ENCODE measurements at places on chromosomes 6 and 20.

DNA sequence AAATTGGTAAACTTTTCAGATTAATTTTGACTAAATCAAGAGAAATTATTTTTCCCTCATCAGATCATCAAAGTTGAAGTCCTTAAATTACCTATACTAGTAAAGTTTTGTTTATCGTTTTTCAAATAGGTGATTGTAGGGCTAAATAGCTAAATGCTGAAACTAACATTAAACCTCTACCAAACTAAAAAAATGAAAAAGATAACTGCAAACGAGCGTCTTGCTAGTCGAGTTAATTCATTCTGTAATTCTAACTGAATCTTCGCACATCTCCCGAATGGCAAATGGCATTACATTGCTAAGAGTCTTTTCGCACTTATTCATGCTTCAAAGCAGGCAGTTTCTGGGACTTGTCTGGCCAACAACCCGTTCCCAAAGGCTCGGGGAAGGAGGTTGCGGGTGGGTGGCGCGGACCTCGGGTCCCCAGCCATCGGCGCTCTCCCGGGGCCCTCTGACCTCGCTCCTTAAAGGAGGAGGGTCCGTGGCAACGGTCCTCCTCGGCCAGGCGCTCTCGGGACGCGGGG is 43.8 kb downstream of the POPDC3 start:
- DNase-seq: no peak

GRCh38 chr20:18802012-18802634 is 11.5 kb upstream of the SCP2D1 start:
- no peak for DNase-seq

GRCh38 chr20:56439771-56440291 is 27.8 kb downstream of the CASS4 start:
- DNase-seq: no peak

- DNase-seq: no peak
These were observed 67.3 kb downstream of the MDGA1 start for GRCh38 chr6:37630281-37630799.

GRCh38 chr6:155887421-155887820 is 431.8 kb upstream of the NOX3 start:
- no peak for DNase-seq

DNA sequence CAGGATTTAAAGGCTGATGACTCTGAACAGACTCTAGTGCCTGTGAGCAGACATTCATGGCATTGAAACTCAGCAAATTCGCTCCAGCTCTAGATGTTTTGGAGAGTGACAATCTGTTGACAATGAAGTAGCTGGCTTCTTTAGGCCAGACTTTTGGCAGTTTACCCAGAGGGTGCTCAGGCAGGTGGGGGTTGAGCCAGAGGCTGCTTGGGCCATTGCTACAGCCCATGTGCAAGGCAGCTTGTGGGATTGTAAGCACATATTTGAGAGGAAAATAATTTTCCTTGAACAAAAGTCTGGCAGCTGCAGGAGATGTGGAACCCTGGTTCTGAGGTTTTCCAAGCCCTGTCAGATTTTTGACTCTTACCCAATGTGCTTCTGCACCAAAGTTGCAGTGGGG is 311.6 kb downstream of the CDC5L start:
- no peak for DNase-seq

- DNase-seq: no peak
These were observed 11.0 kb downstream of the DCBLD1 start for GRCh38 chr6:117493470-117493869.

DNA sequence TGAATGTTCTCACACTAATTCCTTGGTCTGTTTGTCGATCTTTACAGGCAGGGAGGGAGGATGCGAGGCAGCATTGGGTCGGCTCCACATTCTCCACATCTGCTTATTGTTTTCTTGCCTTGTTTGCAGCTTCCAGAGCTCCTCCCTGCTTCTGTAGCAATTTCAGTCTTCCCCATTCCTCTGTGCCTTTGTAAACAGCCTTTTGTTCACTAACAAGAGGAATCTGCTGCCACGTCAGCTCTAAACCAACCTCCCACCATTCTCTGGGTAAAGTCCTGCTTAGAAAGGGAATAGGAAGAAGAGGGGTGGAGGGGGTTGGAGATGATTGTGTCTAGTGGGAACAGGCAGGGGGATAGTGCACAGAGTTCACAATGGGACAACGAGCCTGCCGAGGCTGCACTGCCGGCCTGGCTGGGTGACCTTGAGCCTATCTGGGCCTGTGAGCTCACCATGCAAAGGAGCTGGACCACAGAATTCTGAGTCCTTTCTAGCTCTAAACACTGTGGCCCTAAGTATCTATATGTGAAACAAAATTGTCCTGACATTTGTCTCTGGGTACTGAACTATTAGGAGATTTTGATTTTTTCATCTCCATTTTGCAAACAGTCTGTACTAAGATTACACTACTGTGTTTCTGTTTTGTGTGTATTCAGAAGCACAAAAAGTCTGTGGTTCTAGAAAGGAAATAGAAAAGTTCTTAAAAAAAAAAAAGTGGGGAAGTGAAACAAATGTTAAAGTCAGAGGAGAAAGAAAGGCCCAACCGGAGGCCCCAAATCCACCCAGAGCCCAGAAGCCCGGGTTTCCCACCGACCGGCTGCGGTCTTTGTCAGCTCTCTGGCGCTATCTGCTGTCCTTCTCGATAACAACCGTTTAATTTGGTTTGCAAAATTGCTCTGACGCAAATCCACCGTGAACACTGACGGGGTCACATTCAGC is 1.4 kb upstream of the PRND start:
- DNase-seq: peak; percentile 66

DNA sequence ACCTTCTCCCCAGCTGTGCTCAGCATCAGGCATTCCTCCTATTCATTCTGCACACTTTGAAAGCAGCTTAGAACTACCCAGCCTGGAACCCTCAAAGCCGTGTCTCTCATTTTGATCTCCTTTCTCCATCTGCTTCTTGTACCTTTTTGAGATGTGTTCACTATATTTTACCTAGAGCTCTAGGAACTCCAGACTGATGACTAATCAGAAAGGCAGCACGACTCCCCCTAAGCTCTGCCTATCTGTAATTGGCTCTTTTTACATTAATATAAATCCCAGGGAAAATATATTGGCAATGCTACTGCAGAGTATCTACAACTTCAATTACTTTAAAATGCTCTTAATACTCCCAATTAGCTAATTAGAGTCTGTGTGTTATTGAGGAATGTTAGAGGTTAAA is 671.5 kb downstream of the CBLN4 start:
- no peak for DNase-seq
